ENCODE measurements at places on chromosomes 1 and 21.

- DNase-seq, result no peak
Observed at GRCh38 chr1:240044620-240045019, 47.1 kb upstream of the FMN2 start.

DNA sequence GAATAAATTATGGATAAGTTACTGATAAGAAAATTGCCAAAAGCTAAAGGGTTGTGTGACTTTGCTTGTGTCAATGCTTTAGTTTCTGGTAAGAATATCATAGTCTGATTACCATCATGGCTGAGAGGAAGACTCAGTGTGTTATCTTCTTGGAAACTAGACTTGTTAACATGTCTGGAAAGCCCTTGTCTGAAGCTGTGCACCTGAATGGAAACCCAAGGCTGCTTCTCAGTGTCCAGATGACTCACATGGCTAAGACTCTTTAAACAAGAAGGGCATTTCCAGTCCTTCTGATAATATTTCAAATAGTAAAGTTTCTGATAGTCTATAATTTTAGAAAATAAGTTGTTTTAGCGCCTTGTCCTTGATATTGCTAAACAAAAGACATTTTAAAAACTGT is 1092.7 kb downstream of the PLA2G4A start:
- DNase-seq, result no peak

GRCh38 chr1:69409731-69410456 is 157.8 kb upstream of the LRRC7 start:
- no peak for DNase-seq

DNA sequence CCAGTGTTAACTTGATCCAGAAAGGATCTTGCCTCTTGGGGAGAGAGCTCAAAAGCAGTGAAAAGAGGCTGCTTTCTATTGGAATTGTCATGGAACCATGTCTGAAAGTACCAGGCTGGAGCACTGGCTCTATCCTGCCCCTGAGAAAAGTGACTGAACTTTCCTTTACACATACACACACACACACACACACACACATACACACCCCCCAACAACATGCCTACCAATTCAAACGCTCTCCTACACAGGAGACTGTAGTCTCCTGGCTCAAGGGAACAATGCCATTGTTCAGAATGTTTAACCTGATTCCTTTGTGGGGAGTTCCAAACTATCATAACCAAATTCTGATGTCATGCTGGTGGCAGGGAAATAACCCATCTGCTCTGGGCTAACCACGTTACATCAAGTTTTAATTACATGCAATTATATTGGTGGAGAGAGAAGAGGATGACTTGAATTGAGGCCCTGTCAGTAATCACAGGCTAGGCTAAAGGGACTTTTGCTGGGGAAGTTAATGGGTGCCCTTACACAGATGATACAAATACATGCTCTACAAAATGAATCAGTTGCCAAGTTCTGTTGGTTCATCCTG is 52.3 kb upstream of the DUSP10 start:
- DNase-seq, result peak; percentile 80

DNA sequence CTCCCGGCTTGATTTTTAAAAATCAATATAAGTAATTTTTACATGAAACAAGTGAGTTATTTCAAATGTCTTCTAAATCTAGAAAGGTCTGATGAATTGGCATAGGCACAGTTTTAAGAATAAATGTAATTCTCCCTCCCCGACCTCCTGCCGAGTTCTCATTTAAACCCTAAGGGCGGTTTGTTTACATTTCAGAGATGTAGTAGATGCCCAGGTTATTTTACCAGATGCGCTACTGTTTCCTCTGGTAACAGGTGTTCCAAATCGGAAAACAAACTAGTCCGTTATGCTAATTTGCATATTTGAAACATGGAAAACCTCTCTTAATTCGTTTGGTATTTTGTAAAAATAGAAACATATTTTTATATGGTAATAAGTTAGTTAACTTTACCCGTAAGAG is 53.8 kb upstream of the CFAP126 start:
- no peak for DNase-seq

DNA sequence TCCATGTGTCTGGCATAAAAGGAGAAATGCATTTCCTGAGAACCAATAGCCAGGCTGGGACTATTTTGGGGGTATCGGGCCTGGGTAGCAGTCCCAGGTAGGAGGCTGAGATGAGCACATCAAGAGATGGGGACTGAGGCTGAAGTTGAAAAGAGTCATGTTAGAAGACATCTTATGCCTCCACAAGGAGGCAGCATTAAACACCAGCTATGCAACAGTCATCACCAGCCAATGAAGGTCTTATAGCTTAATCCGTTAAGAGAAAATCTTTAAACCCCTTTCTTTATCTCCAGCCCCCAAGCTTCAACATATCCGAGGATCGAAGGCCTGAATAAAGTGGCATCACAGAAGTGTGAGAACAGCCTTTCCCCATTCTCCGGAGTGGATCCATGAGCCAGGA is 640.7 kb upstream of the PTBP2 start:
- no peak for DNase-seq

DNA sequence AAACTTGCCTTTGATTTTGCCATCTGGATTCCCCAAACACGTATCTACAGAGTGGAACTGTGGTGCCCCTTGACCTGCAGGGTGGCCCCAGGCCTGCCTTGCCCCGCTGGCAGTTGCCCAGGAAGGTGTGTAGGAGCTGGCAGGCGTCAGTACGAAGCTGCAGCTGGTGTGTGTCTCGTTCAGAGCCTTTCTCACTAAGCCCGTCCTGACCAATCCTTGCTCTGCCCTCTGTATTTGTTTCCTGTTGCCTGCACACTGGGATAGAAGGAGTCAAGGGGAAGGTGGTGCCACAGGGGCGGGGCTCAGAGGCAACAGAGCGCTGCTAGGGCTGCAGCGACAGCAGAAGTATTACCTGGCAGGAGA is 5.2 kb upstream of the VSIG8 start:
- DNase-seq, result no peak

DNA sequence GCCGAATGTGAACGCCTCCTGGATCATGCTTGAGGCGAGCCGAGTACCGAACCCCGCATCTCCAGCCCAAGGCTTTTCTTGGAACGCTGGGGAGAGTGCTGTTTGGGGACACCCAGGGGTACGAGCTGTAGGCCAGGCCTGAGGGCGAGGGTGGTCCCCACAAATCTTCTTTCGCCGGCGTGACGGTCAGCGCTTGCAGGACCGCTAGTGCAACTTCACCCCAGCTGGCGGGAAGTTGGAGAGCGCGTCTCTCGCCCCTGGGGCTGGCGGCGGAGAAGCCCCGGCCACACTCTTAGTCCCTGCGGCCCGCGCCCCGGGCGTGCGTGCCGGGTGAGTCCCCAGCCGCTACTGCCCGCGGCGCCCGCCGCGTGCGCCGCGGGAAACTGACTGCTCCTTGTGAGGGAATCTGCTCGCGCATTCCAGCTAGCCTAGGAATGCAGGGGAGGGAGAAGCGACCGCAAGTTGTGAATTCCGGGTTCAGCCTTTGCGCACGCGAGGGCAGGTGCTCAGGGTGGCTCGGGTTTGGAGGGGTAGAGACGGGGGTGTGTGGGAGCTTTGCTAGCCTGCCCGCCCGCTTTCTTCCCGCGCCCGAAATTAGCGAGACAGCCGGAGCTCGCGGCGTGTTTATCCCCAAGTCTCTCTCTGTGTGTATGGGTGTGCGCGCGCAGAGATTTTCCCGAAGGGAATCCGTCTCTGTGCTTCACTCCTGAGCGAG is 884 bp downstream of the LHX4 start:
- no peak for DNase-seq

DNA sequence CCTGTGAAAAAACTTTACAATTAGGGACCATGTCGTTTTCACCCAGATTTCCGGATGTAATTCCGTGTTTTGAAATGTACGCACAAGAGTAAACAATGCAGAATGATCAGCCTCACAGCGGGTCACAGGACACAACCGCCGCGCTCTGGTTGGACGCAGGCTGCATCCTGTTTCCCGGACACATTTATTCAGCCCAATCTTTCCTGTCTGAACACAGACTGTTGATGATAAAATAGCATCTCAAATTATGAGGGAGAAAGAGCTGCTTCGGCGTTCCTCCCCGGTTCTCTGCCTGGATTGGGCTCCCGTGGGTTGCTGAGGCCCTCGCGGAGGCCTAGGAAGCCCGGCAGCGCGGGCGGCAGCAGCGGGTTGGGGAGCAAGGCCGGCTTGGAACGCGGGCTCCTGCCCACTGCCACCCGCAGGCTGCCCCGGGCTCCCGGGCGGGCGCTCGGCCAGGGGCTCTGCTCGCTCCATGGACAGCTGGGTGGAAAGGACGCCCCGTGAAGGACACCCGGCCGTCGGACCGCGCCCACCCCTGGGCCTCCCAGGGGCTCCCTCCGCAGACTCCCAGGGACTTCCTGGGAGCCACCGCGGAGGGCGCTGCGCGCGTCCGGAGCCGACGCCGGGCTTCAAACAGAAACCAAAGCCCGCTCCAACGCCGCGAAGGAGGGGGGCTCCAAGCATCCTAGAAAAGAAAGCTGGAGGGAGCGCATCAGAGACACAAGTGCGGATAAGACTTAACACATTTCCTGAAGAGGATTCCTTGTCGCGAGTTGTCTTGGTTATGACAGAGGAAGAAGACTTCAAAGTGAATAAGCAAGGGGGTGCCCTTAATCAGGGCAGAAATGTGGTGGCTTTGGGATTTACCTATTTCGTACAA is 122.3 kb downstream of the ESRRG start:
- DNase-seq, result no peak

DNA sequence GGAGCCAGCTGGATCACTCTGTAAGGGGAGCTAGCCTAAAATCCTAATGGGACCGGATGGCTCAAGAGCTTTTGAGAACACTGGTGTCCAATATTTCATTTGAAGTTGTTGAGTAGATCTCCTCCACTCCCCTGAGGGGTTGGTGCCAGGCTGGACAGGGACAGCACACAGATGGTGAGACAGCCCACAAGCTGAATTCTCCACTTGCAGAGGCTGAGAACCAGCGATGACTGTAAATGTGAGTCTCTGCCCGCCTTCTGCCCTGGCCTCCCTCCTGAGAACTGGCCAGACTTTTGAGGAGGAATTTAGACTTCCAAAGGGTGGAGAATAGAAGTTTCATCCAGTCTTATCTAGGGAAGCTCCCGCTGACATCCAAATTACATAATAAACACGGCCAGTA is 20.5 kb upstream of the COQ8A start:
- DNase-seq, result no peak

DNA sequence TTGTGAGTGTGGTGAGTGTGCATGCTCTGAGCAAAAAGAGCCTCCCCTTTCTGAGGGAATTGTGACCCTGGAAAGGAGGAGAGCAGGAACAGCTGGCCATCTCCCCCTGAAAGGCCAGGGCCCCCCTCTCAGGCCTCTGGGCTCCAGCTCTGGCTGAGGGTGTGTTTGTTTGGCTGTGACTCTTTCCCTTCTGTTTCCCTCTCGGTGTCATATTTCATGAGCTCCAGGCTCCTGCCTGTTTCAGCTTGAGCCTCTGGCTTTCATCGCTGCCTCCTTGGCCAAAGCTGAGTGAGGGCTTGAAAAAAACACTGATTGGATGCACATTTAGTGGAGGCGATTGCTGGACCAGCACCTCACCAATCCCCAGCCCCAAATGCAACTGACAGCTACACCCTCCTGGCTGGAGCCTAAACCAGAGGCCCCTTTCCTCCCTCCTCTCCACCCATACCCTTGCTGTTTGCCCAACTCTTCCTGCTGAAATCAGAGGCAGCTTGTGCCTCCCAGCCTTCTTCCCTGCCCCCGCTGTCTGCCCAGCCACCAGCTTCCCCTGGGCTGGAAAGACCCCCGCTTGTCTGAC is 64.1 kb downstream of the DDR2 start:
- DNase-seq, result no peak

DNA sequence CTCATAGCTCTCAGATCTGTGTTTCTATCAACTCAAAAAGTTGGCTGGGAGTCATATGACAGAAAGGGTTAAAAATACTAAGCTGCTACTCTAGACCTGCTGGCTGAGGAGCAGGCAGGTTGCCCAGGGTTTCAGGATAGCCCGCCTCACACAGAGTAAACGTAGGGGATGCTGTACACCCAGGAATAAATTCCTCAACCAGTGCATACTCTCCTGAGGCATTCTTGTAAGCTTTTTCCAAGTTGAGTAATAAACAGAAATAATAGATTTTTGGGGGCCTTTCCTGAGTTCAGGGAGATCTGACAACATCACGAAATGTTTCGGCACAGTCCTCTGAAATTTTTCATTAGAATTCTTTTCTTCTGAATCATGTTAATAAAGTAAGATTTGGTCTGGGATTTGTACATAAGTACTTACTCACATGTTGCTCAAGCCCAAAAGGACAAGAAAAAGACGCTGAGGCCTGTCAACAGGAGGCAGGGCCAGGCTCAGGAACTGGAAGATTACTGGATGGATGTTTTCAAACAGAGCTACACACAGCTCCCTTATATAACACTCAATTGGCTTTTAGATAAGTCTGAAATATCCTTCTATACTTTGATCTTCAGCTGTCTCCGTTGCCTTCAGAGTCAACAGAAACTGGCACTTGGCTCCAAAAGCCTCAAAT is 41.0 kb downstream of the TGFBR3 start:
- DNase-seq, result no peak

DNA sequence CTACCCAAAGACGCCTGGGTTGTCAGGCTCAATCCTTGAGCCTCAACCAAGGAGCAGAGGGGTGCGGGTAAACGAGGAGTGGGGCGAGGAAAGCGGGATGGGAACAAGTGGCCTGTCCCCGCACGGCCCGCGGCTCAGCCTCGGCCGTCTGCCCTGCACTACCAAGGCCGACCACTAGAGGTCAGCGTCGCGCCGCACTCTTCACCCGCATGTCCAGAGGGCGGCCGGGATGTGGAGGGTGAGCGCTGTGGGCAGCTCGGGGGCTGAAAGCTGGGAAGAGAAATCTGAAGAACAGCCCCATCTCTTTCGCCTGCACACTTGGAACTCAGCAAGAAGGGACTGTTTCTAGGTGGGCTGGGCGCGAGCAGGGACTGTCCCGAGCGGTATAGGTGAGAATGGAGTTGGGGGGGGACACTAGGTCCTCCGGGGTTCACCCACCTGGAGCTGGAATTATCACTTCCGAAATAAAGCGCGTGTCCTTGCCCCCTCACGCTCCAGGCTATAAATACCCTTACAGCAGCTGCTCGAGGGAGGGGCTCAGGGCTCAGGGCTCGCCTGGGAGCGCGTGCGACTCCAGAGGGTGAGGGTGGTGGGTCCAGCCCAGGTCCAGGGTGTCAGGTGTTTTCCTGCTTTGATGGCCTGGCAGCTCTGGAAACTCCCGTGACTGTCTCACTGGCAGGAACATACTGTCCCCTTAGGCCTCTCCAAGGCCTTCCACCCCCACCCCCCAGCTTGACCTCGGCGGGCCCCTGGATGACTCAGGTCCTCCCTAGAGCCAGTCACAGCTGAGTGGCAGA is 9.8 kb downstream of the SLC30A2 start:
- DNase-seq, result peak; percentile 53

- DNase-seq, result no peak
Observed at GRCh38 chr1:110899458-110899843, 26.5 kb downstream of the CD53 start.

GRCh38 chr1:166785987-166786386 is 53.3 kb upstream of the POGK start:
- no peak for DNase-seq

DNA sequence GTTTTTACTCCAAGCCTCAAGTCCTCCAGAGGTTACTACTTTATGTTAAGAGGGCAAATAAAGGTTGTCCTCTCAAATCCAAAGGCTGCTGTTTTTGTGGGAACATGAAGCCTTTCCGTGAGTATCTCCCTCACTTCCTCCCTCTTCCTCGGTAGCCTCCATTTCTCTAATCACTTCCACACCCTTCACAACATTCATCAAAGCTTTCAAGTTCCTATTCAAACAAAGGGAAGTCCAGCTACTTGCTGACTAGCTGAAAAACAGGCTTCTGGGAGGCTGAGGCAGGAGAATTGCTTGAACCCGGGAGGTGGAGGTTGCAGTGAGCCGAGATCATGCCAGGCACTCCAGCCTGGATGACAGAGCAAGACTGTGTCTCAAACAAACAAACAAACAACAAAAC is 6.6 kb upstream of the CD48 start:
- DNase-seq, result no peak
